Stimulated activated CD4-positive, alpha-beta T cell treated with anti-CD3 and anti-CD28 coated beads, Interleukin-2, amount 100 ng/mL, for 48 hours (primary cell): ENCODE measurements at places on chromosomes 13 and 19.

DNA sequence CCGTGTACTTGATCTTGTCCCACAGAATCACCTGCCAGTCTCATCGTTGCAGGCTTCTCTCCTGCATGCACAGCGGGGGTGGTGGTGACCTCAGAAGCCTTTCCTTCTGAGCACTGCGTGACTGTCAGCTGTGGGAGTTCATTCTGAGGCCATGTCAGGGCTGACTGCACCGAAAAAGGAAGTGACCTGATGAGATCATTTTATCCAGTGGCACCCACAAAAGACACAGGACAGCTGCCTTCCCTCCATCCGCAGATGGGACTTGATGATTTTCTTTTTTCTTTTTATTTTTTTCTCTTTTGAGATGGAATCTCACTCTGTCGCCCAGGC is 89.7 kb downstream of the RAB20 start:
- DNase-seq: no peak

GRCh38 chr19:17121736-17122293 is 46.2 kb downstream of the MYO9B start:
- DNase-seq: no peak

DNA sequence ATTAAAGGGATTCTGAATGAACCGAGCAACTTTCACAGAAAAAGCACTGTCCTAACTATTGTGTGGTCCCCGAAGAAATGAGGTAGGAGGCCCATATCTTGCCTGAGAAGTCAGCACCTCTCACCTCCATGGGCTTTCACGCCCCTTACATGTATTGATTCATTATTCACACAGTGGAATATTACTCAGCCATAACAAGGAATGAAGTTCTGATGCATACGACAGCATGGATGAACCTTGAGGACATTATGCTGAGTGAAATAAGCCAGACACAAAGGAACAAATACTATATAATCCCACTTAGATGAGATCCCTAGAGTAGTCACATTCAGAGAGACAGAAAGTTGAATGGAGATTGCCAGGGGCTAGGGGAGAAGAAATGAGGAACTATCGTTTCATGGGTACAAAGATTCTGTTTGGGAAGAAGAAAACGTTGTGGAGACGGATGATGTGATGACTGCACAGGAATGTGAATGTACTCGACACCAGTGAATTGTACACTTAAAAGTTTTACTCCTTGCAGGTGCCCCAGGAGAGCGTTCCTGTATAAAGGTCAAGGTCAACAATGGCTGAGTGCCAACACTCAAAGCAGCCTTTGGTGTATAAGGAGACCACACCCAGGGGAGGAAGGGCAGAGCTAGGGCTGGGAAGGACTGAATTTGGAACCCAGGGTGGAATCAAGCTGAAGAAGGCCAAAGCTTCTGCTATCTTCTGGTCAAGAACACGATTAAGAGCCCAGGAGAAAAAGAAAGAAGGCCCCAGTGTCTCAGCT is 22.5 kb downstream of the ZIC5 start:
- no peak for DNase-seq

DNA sequence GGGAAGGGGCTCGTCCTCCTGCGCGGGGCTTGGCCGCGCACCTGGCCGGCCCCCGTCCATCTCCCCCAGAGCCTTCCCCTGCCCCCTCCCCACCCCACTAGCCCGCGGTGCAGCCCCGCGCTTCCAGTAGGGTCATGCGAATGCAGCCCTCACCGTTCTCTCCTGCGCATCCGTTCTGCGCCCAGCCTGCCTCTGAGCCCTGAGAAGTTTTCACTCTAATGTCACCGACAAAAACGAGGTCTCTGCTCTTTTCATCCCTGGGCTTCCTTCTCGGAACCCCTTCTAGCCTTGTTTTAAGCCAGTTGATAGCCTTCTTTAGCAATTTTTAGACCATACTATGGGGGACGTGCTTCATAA is 97.4 kb downstream of the ATP8A2 start:
- no peak for DNase-seq

DNA sequence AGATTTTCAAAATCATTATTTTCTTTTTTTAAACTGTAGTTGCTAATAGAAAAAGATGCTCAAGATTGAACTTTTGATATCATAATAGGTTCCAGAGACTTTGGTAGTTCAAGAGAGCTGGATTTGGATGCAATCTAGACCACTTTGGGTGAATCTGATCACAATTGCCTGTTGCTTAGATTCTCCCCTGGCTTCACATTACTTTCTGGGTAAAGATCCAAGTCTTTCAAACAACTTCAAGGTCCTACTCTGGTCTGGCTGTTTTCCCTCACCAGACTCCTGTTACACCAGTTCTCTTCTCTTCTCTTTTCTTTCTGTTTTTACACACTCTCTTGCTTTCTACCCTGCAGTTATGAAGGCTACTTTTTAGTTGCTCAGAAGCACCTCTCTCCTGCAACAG is 7.4 kb upstream of the SPRY2 start:
- DNase-seq: no peak

DNA sequence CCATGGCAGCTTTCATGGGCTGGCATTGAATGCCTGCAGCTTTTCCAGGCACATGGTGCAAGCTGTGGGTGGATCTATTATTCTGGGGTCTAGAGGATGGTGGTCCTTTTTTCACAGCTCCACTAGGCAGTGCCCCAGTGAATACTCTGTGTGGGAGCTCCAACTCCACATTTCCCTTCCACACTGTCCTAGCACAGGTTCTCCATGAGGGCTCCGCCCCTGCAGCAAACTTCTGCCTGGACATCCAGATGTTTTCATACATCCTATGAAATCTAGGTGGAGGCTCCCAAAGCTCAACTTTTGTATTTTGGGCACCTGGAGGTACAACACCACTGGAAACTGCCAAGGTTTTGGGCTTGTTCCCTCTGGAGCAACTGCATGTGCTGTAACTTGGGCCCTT is 450.6 kb downstream of the LMO7 start:
- no peak for DNase-seq

GRCh38 chr19:15074371-15074770 is 7.6 kb upstream of the OR1I1 start:
- no peak for DNase-seq

GRCh38 chr13:34347784-34348573 is 530.0 kb downstream of the RFC3 start:
- no peak for DNase-seq

DNA sequence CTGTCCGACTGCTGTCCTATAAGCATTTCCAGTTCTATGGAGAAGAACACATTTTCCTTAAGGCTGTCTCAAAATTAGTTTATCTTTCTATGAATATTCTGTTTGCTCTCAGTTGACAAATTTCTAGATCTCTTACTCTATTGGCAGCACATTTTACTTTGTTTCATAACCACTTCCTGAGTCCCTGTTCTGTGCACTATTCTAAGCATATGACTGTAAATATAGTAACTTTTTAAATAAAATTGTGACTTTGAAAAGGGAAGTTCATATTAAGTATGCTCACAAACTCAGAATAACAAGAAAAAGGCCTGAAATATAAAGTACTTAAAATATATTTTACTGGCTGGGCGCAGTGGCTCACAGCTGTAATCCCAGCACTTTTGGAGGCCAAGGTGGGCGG is 56.5 kb upstream of the HTR2A start:
- no peak for DNase-seq

GRCh38 chr13:100347968-100348367 is 240.6 kb downstream of the GGACT start:
- no peak for DNase-seq

- no peak for DNase-seq
Measured at GRCh38 chr13:111873676-111874178, 193.2 kb upstream of the SOX1 start.

DNA sequence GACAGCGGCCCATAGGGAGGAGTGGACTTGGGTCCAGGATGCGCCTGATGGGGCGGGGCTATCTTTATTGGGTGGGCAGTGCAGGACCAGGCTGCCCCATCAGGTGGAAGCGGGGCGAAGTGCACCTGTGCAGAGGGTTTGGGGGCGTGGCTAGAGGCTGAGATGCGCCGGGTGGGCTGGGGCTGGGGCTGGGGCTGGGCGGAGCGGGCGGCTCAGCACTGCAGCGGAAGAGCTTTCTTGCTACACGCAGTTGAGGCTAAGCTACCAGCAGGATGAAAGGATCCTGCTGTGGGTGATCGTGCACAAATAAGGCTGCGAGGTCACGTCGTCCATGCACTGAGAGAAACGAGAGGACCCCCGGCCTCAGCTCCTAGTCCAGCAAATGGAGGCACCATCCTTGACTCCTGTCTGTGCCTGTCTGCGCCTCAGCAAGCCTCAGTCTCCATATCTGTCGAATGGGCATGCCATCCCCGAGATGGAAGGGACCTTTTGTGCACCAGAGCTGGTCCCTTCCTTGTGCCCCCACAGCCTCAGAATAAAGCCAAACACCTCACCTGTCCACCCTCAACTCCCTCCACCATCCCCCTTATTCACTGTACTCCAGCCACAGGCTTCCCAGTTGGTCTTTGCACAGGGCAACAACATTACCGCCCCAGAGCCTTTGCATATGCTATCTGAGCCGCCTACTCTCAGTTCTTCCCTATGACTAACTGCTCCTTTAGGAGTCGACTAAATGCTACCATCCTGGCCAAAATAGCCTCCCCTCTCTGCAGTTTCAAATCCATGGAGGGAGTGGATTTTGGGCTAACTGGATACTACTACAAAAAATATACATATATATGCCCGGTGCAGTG is 21.0 kb upstream of the HOMER3 start:
- DNase-seq: no peak

- no peak for DNase-seq
Measured at GRCh38 chr13:45592758-45593157, 22.8 kb downstream of the ERICH6B start.

DNA sequence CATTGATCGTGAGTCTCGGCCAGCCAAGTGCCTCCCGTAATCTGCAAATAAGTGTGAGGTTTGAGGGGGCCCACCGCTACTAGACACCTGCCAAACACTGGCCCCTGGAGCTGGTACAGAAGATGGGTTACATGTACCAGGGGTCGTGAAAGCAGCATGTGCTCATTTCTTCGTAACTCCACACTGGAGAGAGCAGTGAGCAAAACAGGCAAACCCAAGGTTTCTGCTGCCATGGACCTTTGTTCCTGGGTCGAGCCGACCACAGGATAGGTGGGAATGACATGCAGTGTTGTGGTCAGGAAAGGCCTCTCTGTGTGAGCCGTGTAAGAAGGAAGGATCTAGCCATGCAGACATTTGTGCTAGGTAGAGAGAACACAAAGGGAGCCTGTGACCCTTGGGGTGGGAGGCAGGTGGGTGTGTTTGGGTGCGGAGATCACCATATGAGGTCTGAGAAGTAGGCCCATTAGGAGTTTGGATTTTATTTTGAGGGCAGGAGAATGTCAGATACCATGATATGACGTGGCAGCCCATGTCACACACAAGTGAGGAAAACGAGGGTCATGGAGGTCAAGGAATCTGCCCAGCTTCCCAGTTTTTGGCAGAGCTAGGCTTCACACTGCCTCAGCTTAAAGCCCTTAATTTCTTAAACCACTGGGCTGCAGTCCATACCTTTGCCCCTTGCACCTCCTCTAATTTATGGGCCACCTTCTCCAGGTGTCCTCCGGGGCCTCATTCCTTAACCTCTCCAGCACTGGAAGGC is 919 bp downstream of the GTF3A start:
- DNase-seq: peak; percentile 23

- DNase-seq: no peak
Measured at GRCh38 chr19:29677001-29677817, 11.9 kb downstream of the PLEKHF1 start.

DNA sequence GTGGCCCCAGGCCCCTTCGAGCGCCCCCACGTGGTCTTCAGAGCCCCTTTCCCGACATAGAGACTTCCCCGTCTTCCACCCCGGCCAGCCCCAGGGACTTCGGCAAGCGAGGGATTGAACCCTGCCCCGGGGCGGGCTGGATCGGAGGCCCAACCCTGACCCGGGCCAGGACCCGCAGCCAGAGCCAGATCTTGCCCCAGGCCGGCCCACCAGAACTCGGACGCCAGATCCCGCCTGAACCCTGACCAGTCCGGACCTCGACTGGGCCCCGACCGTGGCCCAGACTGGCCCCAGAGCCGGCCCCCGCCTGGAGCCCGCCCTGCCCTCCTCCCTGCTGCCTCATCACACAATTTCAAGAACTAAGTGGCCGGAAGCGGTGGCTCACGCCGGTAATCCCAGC is 253 bp upstream of the TPTE2 start:
- no peak for DNase-seq

- DNase-seq: no peak
Measured at GRCh38 chr13:99743094-99743493, 228.5 kb downstream of the ZIC5 start.

DNA sequence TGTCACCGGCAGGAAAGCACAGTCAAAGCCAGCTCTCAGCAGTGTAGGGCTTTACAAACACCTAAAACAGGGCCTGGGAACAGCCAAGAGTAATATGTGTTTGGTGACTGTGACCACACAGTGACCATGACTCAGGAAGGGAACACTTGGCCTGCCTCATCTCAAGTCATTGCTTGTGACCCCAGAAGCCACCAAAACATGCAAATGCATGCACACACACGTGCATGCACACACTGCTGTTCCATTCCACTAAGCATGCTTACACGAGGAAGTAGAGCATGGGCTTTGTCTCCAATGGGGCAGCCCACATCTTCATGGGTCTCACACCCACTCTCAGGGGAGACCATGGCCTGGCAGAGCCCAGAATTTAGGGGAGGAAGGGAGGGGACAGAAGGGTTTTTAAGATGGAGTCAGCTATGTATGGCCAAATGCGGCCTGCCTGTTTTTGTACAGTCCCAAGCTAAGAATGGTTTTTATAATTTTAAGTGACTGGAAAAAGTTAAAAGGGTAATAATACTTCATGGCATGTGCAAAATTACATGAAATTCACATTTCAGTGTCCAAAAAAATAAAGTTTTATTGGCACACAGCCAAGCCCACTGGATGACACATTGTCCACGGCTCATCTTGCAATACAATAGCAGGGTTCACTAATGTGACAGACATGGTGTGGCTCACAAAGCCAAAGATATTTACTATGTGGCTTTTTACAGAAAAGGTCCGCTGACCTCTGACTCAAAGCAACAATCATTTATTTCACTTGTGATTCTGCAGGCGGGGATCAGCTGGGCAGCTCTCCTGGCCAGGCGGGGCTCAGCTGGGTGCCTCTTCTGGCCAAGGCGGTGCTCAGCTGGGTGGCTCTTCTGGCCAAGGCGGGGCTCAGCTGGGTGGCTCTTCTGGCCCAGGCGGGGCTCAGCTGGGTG is 17.3 kb downstream of the ZFR2 start:
- DNase-seq: no peak

- DNase-seq: no peak
Measured at GRCh38 chr19:18833141-18833476, 1.4 kb downstream of the UPF1 start.

DNA sequence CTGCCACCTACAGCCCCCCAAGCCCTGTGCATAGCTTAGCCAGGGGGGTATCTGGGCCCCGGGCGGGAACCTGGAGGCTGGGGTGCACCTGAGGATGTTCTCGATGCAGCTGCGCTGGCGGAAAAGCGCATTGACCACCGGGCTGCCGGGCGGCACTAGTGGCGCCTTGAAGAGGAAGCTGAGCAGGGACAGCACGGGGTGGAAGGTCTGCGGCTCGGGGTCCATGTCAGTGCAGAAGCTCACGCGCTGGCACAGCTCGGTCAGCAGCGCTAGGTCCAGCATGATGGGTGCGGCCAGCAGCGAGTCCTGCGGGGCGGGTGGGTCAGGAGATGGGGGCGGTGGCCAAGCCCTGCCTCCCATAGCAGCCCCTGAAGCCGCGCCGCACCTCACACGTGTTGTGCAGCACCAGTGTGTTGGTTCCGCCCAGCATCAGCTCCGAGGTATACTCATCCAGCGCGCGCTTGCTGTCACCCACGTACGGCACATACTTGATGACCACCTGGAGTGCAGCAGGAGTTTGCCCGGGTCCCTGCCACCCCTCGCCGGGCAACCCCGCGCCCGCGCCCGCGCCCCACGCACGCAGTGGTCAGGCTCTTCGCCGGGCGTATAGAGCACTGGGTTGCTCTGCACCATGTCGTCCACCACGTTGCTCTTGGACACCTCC is 2.6 kb downstream of the ISYNA1 start:
- no peak for DNase-seq
